Activated CD8-positive, alpha-beta memory T cell treated with anti-CD3 and anti-CD28 coated beads for 1 hour (primary cell): ENCODE measurements at places on chromosomes 5 and 9.

DNA sequence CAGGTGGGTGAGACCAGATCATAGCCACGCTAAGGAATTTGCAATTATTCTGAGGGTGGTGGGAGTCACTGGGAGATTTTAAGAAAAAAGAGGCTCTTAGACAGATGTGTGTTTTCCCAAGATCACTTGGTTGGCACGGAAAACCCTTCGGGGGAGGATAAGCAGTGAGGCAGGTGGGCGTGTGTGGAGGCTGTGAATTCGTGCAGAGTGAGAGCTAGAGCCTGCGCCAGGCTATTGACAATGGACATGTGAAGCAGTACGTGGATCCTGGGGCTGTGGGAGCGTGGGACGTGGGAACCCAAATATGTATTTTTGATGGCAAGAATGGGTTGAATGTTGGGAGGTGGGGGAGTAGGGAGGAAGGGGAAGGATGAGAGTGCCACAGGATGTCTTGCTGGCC lies 19.4 kb downstream of the MVB12B start:
- no peak for DNase-seq

DNA sequence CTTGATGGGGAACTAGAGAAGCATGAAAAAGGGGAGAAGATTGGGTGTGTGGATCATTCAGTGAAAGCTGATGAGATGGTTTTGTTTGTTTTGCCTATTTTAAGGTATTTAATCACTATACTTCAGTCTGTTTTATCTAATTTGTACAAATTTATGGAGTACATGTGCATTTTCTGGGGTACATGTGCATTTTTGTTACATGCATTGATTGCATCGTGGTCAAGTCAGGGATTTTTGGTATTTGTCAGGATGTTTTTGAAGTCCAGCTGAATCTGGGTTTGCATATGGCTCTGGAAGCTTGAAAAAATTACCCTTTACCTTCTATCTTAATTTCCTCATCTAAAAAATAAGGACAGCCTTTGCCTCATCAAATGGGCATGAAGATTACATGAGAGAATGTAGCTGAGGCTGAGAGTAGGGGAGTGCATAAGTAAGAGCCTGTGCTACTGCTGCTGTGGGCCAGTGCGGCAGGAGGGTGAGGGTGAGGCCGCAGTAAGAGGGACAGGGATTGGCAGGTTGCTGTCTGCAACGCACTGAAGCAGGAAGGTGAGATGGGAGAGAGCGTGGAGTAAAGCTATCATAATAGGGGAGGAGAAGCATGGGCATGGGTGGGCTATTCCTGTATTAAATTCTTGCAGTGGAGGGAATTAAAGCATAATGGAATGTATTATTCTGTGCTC lies 139.8 kb downstream of the NPR3 start:
- no peak for DNase-seq

DNA sequence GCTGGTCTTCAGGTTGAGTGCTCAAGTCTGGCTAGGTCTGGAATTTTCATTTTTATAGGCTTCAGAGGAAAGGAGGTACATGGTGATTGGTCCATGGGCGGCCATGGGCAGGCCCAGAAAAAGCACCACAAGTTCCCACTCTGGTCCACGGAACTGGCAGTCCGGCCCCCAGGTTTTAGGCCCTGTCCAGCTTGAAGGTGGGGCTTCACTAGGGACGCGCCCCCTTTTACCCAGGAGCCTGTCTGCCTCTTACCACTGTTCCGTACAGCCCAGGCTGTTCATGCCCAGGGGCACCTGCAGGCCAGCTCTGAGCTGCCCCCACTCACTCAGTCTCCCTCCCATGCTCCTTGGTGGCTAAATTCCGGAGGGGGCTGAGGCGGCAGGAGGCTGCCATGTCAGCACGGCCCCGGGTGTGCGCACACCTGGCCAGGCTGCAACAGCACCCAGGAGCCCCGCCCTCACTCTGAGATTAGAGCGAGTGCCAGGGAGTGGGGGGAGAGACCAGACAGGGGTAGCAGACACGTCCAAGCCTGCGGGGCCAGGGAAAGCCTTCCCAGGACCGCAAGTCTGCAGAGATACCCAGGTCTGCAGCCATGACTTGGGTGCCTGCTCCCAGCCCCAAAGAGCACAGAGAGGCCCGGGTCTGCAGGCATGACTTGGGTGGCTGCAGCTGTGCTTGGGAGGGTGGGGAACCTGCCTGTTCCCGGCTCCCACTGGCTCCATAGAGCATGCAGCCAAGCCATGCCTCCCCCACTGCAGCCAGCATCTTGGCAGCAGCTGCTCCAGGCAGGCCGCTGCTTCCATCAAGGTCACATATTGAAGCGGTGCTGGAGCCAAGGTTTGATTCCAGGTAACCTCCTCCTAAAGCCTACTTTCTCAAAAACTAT lies 390.2 kb upstream of the SGCD start:
- no peak for DNase-seq

- no peak for DNase-seq
These were observed 68.3 kb downstream of the SEMA5A start for GRCh38 chr5:9477537-9477936.

DNA sequence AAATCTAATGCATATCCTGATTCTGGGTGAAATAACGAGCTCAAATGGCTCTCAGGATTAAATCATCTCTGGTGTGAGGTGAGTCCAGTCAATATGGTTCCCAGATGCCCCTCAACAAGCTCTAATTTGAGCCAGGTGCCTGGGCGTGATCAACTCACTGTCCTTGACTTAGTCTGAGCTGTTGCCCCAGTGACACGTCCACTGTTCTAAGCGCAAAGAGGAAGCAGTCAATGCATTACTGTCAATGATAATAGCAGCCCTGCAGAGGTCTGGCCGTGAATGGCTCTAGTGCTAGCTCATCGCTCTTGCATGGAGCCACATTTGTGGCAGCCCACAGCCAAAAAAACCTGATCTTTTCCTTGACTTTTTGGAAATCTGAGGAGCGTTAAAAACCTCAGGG lies 128.6 kb upstream of the EFNA5 start:
- no peak for DNase-seq

GRCh38 chr5:80754900-80755299 lies 100.1 kb upstream of the DHFR start:
- DNase-seq, result no peak

DNA sequence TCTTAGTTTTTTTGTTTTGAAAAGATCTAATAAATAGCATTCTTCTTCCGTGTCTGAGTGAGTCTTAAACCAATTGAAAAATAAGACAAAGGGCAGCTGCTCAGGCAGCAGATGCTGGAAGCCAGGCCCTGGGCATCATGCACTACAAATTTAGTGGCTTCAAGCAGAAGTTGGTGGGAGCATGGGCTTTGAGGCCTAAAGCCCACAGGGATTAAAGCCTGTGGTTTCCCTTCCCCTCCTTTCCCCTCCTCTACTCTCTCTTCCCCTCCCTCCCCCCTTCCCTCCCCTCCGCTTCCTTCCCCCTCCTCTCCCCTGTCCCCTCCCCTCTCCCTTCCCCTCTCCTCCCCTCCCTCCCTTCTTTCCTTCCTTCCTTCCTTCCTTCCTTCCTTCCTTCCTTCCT lies 20.1 kb upstream of the KIF4B start:
- no peak for DNase-seq

DNA sequence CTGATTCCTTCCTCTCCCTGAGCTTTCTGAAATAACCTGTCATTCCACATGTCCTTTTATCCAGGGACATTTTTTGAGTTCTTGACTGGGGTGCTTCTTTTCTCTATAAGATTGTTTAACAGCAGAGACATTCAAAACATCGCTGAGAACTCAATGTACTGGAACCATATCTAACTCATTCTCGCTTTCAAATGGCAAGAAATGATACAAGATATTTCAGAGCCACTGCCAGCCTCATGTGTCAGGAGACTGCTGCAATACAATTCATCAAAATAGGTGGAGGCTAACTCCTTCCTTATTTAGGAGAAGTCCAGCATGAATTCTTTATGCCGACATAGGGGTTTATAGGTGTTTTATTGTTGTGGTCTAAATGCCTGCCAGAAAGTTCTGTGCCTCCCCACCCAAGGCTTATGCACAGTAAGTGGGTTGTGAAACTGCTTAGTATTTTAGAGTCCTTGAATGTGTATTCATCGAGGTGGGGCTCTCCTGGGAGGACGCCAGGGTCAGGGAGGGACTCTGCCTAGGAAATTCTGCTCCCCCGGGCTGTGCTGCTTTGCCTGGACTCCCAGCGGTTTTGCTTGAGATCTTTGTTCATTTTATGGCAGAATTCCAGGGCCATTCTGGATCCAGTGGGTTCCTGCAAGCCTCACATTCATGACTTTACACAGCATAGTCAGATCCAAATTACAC lies 53.9 kb downstream of the ZNF474 start:
- no peak for DNase-seq

GRCh38 chr5:81838307-81838906 lies 87.5 kb upstream of the SSBP2 start:
- no peak for DNase-seq

DNA sequence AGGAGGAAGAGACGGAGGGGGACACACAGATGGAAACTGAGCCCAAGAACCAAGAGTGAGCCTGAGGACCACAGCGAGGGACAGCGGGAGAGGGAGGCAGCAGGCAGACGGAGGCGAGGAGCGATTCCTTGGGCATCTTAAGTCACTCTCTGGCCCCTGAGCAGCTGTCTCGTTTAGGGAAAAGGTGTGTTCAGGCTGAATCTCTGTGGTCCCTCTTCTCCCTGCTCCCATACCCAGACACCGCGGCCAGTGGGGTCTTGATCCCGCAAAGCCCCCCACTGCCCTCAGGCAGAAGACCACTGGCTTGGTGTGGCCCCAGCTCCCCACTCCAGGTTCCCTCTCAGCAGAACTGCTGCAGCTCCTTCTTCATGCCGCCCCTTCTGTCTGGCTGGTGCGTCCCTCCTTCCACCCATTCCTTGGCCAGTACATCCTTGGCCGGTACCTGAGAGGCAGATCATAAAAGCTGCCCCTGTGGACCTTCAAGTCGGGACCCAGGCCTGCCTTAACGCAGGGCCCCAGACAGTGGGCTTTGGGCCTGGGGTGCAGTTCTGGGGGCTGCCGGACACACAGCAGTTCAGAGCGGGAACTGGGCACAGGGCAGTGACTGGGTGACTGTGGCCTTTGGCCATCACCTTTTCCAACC lies 5.8 kb upstream of the RALGDS start:
- no peak for DNase-seq

DNA sequence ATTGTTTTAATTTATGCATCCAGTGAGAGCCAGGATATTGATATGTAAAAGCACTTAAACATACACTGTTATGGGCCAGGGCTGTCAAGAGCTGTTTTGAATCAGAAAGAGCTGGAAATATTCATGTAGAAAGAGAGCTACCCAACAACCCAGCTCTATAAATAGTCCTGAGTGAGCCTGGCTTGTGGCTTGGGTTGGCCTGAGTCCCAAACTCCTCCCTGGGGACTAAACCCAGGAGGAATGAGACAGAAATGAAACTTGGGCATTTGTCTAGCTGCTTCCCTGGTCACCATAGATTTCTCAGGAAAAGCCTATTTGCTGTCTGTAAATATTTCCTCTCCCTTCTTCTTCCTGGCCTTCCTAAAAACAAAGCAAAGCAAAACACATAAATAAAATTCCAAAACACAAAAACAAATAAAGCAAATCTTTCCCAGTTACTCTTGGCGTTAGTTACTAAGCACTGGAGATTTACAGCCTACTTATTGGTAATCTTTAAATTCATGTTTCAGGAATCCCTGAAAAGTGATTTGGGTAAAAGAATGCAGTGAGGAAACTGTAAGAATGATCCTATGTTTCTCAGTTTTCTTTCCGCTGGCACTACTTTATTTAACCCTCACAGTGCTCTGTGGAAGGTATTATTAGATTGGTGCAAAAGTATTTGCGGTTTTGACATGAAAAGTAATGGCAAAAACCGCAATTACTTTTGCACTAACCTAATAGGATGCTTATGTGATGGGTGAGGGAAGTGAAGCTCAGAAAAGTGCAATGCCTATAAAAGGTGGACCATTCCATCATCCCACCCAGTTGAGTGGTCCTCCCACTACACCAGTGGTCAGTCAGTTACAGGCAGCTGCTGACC lies 111.8 kb downstream of the CARTPT start:
- DNase-seq, result no peak

DNA sequence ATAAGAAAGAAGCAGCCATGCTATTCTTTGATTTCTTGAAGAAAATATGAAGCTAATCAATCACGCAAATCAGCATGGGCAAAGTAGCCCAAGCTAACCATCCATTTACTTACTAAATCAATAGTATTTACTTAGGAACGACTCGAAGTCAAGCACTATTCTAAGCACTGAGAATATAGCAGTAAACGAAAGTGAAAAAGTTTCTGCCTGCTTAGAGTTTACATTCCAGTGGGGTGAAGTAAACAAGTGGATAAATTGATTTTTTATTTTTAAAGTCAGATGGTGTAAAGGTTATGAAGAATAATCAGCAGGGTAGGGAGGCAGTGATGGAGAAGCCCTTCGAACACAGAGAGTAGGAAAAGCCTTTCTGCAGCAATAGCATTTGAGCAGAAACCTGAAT lies 5.5 kb downstream of the TSTD2 start:
- no peak for DNase-seq

GRCh38 chr5:65478336-65478735 lies 3.4 kb downstream of the ADAMTS6 start:
- no peak for DNase-seq

GRCh38 chr5:123582550-123583285 lies 70.7 kb downstream of the CSNK1G3 start:
- DNase-seq, result no peak

GRCh38 chr5:55691265-55692105 lies 20.6 kb downstream of the SLC38A9 start:
- DNase-seq, result no peak

DNA sequence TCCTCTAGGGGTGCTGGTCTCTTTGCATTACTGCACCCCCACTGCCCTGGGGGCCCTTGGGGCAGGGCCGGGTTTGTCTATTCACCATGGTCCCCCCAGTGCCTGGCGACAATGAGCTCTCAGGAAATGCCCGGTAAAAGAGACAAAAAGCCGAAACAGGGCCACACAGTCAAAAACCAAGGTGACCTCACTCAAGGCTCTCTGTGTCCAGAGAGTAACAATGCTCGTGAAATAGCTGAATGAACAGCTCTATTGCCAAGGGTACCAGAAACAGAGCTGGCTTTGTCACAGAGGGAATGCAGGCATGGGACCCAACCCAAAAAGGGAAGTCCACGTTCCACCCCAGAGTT lies 16.0 kb downstream of the SH3PXD2B start:
- DNase-seq, result no peak

GRCh38 chr9:71663931-71664459 lies 104.3 kb downstream of the CEMIP2 start:
- DNase-seq, result no peak

- DNase-seq, result no peak
These were observed 30.7 kb upstream of the GPR21 start for GRCh38 chr9:123002754-123003153.

- DNase-seq, result no peak
These were observed 209.0 kb downstream of the EFNA5 start for GRCh38 chr5:107461770-107462169.

GRCh38 chr9:109912726-109913460 lies 132.9 kb downstream of the PALM2AKAP2 start:
- no peak for DNase-seq

GRCh38 chr9:91117474-91117891 lies 244.2 kb downstream of the AUH start:
- no peak for DNase-seq

DNA sequence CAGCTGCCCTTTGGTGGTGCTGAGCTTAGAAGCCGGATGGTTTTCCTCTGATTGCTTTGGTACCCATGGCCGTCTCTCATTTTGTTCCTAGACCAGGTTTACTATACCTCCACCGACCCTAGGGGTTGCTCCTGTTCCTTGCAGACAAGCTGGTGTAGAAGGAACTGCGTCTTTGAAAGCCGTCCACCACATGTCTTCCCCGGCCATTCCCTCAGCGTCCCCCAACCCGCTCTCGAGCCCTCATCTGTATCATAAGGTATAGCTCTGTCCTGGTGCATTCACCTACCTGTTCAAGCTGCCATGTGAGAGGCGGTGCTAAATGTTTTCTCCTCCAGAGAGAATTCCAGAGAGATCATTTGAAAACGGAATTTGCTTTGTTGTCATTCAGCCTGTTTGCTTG lies 39.5 kb downstream of the TENT4A start:
- DNase-seq, result no peak
